ENCODE measurements at places on chromosomes 1 and 21.

- DNase-seq, result no peak
These were observed 138.4 kb downstream of the HIVEP3 start for GRCh38 chr1:41780322-41780721.

DNA sequence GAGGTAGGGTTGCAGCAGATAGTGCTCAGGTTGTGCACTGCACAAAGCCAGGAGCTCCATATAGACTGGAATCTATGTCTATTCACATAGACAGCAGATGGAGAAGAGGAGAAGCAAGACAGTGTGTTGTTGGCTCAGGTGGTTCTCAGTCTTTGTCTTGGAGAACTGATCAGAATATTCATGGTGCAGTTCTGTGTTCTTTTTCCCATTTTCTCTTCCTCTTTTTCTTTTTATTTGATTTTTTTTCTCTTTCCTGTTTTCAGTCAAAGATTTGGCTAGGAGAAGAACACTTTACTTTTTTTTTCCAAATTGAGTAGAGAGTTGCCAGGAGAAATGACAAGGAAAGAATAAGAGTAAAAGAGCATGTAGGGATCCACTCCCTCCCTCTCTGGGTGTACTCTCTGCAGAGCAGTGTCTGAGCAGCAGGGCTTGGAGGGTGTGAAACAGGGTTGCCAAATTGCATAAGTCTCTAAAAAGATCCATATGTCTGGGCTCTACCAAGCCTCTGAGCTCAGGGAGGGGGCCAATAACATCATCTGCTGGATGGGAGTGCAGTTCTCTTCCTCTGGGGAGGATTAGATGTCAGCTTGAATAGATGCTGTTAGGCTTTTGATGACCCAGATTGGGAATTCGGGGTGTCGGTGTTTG lies 8.7 kb upstream of the CD34 start:
- DNase-seq, result no peak

DNA sequence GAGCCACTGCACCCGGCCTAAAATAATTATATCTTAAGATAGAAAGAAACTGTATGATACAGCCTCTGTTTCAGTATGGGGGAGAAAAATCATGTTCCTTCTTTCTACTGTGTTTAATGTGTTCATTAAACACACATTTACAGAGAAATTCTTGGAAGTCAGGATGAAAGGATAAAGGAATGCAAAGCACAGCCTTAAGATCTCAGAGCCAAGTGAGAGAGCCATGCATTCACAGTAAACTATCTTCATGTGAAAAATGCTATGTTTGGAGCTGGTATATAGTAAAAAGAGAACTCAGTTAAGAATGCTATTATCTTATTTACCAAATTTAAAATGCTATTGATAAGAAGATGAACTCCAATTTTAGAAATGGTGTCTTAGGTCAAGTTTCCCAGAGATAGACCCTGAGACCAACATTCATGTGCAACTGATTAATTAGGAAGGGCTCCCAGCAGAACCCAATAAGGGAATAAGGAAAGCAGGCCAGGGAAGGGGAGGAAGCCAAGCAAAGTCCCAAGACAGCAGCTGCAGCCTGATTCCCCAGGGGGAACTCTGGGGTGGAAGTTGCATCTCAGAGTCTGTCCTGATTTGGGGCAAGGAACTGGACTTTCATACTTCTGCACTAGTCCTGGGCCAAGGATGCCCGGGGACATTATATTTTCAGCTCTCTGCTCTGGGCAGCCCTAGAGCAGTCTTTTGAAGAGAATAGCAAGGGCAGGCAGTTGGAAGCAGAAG lies 130.0 kb upstream of the ZNF648 start:
- DNase-seq, result no peak

GRCh38 chr1:183147735-183148134 lies 38.3 kb upstream of the LAMC2 start:
- DNase-seq, result no peak

DNA sequence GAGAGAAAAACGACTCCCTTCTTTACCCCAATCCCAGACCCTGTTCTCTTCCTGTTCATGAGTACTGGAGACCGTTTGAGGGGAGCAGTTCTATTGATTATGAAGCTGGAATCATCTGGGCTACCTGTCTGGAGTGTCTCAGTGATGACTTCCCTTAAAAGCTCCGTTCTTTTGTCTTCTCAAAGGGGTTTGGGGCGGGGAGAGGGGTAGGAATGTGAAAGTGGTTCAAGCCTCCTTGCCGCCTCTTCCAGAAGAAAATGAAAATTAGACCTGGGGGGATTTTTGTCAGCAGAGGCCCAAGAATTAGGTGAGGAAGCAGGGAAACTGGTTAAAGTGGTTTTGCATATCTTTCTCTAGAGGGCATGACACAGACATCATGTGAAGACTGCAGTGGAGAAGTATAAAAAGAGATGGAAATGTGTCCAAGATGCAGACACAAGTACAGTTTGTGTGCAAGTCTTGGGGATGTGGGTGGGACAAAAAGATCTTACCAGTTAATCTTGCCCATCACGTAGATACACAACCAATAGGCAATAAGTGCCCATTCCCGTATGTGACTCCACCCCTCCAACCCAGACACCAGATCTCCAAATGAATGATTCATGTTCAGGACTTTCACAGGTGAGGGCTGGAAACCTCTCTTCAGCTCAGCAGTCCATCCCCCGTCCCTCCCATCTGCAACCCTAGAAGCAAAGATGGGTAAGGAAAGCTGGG lies 470 bp upstream of the MTMR11 start:
- DNase-seq, result no peak

- peak; percentile 74 for DNase-seq
These were observed 19.0 kb downstream of the BTG2 start for GRCh38 chr1:203324105-203325025.
